ENCODE measurements at places on chromosomes 11 and 22. TPM values are rescaled to one million over a fixed set of nuclear protein-coding genes. Genes with fewer than 3 reads are reported as not detected.
A peak's percentile ranks its signal among the peaks of the same experiment; 100 is the strongest.

The FGF4 gene
- not detected for total RNA-seq

The F2 gene
- 0.11 TPM for total RNA-seq

The SLC22A12 gene
- not detected for total RNA-seq

The RASL10A gene
- total RNA-seq: 0.52 TPM

DNA sequence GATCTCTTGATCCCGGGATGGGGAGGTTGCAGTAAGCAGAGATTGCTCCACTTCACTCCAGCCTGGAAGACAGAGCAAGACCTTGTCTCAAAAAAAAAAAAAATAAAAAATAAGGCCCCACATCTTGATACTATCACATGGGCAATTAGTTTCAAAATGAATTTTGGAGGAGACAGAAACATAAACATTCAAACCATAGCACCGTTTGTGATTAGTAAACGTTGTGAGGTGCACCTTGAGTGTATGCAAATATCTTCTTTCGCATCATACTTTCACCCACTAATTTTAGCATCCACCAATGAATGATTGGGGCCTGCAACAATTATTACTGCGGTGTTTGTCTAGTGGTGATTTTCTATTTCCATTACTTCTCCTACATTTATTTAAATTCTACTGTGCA, 11.0 kb upstream of the SPDYC start:
- no peaks in the 10 kb centered on the region for H3K36me3 ChIP-seq
- no peak overlapping the region for H3K27ac ChIP-seq
- H3K4me1 ChIP-seq: no peaks in the 10 kb centered on the region
- peaks cover 8% of the 10 kb centered on the region for H3K27me3 ChIP-seq
- DNase-seq: no peak
- H3K4me3 ChIP-seq: no peak overlapping the region

DNA sequence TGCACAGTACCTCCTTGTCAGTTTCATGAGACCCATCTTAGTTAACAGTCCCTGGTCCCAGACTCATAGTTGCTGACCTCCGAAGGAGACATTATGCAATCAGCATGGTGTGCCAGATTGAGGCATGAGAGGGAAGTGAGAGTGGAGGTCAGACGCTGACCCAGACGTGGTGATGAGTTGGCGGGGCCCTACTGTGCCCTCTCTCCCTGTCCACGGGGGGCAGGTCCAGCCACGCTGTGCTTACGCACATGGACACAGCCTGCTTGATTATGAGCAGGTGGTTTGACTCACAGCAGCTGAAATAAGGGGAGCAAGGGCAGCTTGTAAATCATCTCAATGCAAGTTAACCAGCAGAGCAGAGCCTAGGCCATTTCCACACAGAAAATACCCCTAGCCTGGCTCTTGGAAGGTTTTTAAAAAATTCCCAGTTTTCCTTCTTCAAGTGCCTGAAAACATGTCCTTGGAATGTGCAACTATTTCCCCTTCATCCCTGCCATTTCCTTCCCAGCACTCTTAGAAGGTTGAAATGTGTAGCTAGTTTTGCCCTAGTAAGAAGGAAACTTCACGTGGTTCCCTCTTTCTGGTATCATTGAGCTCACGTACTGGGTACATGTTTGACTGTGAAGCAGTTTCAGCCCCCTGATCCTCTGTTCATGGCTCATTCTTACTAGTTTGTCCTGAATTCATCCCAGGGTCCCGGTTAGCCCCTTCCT, 122.6 kb upstream of the SORL1-AS1 start:
- peaks cover 87% of the 10 kb centered on the region for H3K36me3 ChIP-seq
- H3K4me3 ChIP-seq: no peak overlapping the region
- DNase-seq: no peak
- H3K27me3 ChIP-seq: no peaks in the 10 kb centered on the region
- H3K27ac ChIP-seq: no peak overlapping the region

GRCh38 chr11:128737704-128738103, 43.8 kb downstream of the FLI1 start:
- peaks cover 71% of the 10 kb centered on the region for H3K4me1 ChIP-seq
- H3K36me3 ChIP-seq: peaks cover 44% of the 10 kb centered on the region
- no peak overlapping the region for H3K27ac ChIP-seq
- H3K4me3 ChIP-seq: no peak overlapping the region
- DNase-seq: no peak

GRCh38 chr11:95686265-95686664, 103.3 kb downstream of the FAM76B start:
- H3K36me3 ChIP-seq: peaks cover 12% of the 10 kb centered on the region
- no peaks in the 10 kb centered on the region for H3K27me3 ChIP-seq
- H3K4me3 ChIP-seq: no peak overlapping the region
- H3K4me1 ChIP-seq: peaks cover 44% of the 10 kb centered on the region
- no peak for DNase-seq
- H3K27ac ChIP-seq: no peak overlapping the region

DNA sequence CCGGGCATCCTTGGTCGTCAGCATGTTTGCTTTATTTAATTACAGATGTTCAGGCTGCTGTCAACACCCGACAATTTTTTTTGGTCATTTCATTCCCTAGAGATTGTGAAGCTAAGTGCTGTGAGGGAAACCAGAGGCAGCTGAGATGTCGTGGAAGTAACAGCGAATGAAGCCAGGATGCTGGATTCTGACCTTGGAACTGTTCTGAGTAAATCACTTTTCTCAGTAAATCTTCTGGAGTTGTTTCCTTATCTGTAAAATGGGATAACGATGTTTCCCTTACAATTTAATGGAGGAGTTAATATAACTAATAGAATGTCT, 390 bp upstream of the CKAP5 start:
- no peaks in the 10 kb centered on the region for H3K27me3 ChIP-seq
- peaks cover 35% of the 10 kb centered on the region for H3K4me1 ChIP-seq
- no peak for DNase-seq
- H3K4me3 ChIP-seq: peak overlapping the region; percentile 96

DNA sequence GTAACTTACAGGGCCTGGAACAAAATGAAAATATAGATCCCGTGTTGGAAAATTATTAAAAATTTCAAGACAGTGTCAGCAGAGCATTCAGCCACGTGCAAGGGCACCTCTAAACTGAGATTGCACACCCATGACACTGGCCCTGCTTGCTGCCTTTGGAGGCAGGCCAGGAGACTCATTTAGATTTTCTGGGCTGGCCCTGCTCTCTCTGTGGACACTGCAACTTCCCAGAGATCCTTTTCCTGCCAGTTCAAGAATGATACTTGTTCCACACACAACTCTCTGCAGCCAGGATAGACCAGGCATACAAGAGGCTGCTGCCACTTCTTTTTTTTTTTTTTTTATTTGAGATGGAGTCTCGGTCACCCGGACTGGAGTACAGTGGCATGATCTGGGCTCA, 56.7 kb upstream of the PTPRJ start:
- H3K4me1 ChIP-seq: peaks cover 37% of the 10 kb centered on the region
- no peak for DNase-seq
- no peaks in the 10 kb centered on the region for H3K36me3 ChIP-seq
- H3K27ac ChIP-seq: no peak overlapping the region
- H3K27me3 ChIP-seq: no peaks in the 10 kb centered on the region
- H3K4me3 ChIP-seq: no peak overlapping the region

- H3K4me3 ChIP-seq: no peak overlapping the region
- peaks cover 16% of the 10 kb centered on the region for H3K4me1 ChIP-seq
- H3K27ac ChIP-seq: no peak overlapping the region
- no peaks in the 10 kb centered on the region for H3K27me3 ChIP-seq
- no peak for DNase-seq
Observed at GRCh38 chr11:88398372-88398771, 60.8 kb upstream of the CTSC start.

DNA sequence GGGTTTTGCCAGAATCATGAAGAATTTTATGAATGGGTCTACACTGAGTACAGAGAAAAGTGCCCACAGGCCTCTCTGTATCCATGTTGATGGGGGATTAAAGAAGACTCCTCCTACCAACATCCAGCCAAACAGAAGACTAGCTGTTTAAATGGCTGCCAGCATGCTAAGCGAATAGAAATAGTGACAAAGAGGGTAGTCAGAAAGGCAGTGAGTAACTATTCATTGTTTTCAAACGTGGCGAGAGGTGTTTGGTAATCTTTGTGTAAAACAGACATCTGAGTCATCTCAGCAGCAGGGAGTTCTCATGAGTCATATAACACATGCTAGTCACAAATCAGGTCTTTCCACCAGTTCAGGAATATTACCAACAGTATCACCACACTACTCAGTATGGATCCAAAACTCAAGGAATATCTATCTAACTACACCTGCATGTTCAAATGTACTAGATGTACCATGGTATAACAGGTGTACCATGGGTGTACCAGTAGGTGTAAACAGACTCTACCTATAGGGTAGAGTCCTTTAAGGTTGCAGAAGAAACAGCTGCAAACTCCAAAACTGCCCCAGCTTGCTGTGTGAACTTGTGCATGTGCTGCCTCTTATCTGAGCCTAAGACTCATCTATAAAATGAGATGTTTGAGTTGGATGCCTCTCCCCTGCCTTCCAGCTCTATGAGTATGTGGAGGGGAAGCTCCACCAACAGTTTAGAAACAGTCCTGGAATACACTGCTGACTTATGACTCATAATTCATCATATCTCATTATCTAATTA, 82.0 kb downstream of the SLC1A2 start:
- H3K36me3 ChIP-seq: peaks cover 3% of the 10 kb centered on the region
- peaks cover 36% of the 10 kb centered on the region for H3K4me1 ChIP-seq
- DNase-seq: no peak
- peak overlapping the region; percentile 13 for H3K27ac ChIP-seq
- no peak overlapping the region for H3K4me3 ChIP-seq

- H3K36me3 ChIP-seq: no peaks in the 10 kb centered on the region
- no peaks in the 10 kb centered on the region for H3K27me3 ChIP-seq
- H3K4me1 ChIP-seq: no peaks in the 10 kb centered on the region
- H3K4me3 ChIP-seq: no peak overlapping the region
- H3K27ac ChIP-seq: no peak overlapping the region
- no peak for DNase-seq
Observed at GRCh38 chr11:106594751-106595351, 423.4 kb downstream of the GUCY1A2 start.

- DNase-seq: no peak
- no peak overlapping the region for H3K4me3 ChIP-seq
- H3K4me1 ChIP-seq: no peaks in the 10 kb centered on the region
- no peaks in the 10 kb centered on the region for H3K27me3 ChIP-seq
- no peak overlapping the region for H3K27ac ChIP-seq
- H3K36me3 ChIP-seq: no peaks in the 10 kb centered on the region
Observed at GRCh38 chr11:72295471-72295870, 51.5 kb upstream of the PHOX2A start.

All from activated T-helper 2 cell treated with anti-CD3 and anti-CD28 coated beads, Interferon-gamma antibody, Interleukin-2, Interleukin-4, amounts not matched to agents 10 μg/mL and 5 μg/mL and 100 μg/mL, durations not matched to agents 14 hours and 24 hours and 36 hours (primary cell).